Astrocyte (in vitro differentiated cells and primary cell): ENCODE measurements at places on chromosomes 13 and 19. TPM values are rescaled to one million over a fixed set of nuclear protein-coding genes. Genes with fewer than 3 reads are reported as not detected.

Gene PPP1R13L
- 56.6 and 56.7 TPM in 2 replicates for total RNA-seq

Gene ZIC2
- 0.60 and 1.8 TPM in 2 replicates for total RNA-seq

Gene KCNN4
- 2.6 and 3.6 TPM in 2 replicates for total RNA-seq

Gene TEX101
- total RNA-seq, result not detected in 2 replicates

Gene LILRA6
- total RNA-seq, result not detected in 2 replicates

Gene ZNF534
- total RNA-seq, result not detected in 2 replicates

Gene ZNF571
- total RNA-seq, result 3.0 and 3.2 TPM in 2 replicates

Gene CCL25
- total RNA-seq, result not detected in 2 replicates

Gene ITGBL1
- total RNA-seq, result 0.14 and 0.22 TPM in 2 replicates

Gene CLDN10
- 0.32 and 0.41 TPM in 2 replicates for total RNA-seq
